ENCODE measurements at places on chromosomes 6 and 20.

DNA sequence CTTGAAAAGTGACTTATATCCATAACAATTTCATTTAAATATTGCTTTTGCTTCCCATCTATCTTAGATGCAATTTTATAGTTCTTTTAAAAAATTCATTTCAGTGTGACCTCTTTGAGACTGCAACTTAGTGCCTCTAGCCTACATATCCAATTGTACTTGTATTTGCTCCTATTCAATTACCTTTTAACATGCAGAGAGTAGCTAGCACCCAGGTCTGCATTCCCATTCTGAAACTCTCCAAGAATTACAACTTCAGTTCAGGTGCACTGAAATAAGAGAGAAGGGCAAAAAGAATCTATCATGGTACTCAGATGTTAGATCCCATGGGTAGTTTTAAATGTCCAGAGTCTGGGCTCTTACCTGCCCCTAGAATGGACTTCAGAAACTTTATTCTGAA, 765.4 kb upstream of the SLC35B3 start:
- H3K36me3 ChIP-seq = no peaks in the 10 kb centered on the region
- H3K4me3 ChIP-seq = no peak overlapping the region
- no peak for DNase-seq
- H3K27me3 ChIP-seq = no peaks in the 10 kb centered on the region
- H3K27ac ChIP-seq = no peak overlapping the region

GRCh38 chr20:40717343-40717865, 28.4 kb upstream of the MAFB start:
- no peak overlapping the region for H3K4me3 ChIP-seq
- no peak for DNase-seq
- H3K27ac ChIP-seq = no peak overlapping the region
- H3K27me3 ChIP-seq = peaks cover 20% of the 10 kb centered on the region
- H3K4me1 ChIP-seq = peaks cover 5% of the 10 kb centered on the region

- no peak for DNase-seq
- H3K27me3 ChIP-seq = no peaks in the 10 kb centered on the region
- H3K27ac ChIP-seq = no peak overlapping the region
- H3K4me3 ChIP-seq = no peak overlapping the region
- peaks cover 33% of the 10 kb centered on the region for H3K36me3 ChIP-seq
Measured at GRCh38 chr20:45019027-45019761, 52.9 kb downstream of the STK4 start.

DNA sequence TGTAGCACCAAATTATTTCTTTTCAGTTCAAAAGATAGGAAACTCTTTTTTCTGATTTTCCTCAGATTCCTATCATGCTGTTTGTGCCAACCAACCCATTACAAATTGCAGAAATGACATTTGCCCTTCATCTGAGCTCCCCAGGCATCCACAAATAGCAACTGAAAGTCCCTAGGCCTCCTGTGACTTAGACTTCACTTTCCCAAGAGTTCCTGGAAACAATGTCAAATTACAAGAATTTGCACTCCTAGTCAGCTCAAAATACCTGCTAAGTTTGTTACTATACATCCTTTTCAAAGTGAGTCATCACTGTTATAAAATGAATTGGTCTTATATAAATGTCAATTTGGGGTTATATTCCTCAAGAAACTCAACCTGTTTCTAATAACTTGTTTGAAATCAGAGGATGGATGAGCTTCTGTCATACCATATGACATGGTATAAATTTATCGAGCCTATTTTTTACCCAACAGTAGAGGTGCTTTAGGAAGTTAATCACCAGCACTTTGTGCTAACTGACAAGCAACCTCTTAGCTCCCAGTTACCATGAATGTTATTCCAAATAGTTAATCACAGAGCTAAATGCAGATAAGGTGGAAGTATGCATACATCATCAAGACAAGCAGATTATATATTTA, 256.5 kb downstream of the HACE1 start:
- DNase-seq = no peak
- H3K27ac ChIP-seq = no peak overlapping the region
- H3K4me3 ChIP-seq = no peak overlapping the region
- no peaks in the 10 kb centered on the region for H3K27me3 ChIP-seq

GRCh38 chr6:76166297-76166696, 93.8 kb upstream of the IMPG1 start:
- H3K4me3 ChIP-seq = no peak overlapping the region
- no peak overlapping the region for H3K27ac ChIP-seq
- no peaks in the 10 kb centered on the region for H3K27me3 ChIP-seq
- H3K36me3 ChIP-seq = no peaks in the 10 kb centered on the region
- DNase-seq = no peak

DNA sequence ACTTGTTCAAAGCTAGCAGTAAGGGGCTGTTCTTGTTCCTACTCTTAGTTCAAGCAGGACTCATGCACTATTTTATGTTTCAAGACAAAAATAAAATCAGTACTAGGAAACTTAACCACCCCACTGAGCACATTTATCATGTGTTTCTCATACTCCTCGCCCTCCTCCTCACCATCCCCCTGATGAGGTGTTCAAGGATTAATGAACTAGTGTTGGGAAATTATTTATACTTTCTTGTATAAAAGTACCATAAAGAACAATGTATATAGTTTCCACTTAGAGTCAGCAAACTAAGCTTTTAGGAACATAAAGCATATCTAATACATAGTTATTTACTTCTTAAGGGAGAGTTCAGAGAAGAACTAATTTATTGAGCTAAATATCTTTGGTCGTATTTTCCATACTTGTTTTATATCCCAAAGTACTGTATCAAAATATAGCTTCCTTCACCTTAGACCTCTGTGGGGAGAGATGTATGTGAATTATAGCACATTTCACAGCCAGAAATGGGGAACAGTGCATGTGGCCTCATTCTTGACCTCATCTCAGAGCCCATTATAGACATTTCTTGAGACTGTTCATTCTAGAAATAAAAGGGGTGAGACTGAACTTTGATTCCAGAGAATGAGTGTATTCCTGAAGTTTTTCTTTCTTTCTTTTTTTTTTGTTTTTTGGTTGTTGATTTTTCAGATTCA, 326.5 kb upstream of the MAP3K7 start:
- no peak for DNase-seq
- no peak overlapping the region for H3K4me3 ChIP-seq
- H3K27ac ChIP-seq = no peak overlapping the region
- H3K27me3 ChIP-seq = no peaks in the 10 kb centered on the region
- H3K4me1 ChIP-seq = no peaks in the 10 kb centered on the region

GRCh38 chr6:79045966-79046365, 32.1 kb downstream of the PHIP start:
- no peak for DNase-seq
- H3K27me3 ChIP-seq = no peaks in the 10 kb centered on the region
- H3K36me3 ChIP-seq = peaks cover 14% of the 10 kb centered on the region
- H3K4me3 ChIP-seq = no peak overlapping the region

DNA sequence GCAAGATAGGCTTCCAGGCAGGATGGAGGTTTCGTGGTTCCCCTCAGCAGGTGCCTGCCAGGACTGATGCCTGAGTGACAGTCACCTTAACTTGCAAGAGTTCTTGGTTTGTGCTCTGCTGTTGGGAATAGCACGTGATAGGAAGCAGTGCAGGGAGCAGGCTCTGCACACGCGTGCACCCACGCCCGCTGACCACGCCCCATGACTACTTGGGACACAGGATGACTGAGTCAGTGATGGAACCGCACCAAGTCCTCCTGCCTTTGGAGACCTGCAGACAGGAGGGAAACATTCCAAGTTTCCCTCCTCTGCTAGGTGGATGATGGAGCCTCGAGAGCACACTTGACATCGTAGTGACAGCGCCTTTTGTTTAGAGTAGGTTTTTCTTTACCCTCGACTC, 164.2 kb downstream of the DTNBP1 start:
- H3K27me3 ChIP-seq = no peaks in the 10 kb centered on the region
- no peak for DNase-seq
- no peak overlapping the region for H3K4me3 ChIP-seq
- H3K27ac ChIP-seq = peak overlapping the region; percentile 71
- peaks cover 49% of the 10 kb centered on the region for H3K36me3 ChIP-seq

DNA sequence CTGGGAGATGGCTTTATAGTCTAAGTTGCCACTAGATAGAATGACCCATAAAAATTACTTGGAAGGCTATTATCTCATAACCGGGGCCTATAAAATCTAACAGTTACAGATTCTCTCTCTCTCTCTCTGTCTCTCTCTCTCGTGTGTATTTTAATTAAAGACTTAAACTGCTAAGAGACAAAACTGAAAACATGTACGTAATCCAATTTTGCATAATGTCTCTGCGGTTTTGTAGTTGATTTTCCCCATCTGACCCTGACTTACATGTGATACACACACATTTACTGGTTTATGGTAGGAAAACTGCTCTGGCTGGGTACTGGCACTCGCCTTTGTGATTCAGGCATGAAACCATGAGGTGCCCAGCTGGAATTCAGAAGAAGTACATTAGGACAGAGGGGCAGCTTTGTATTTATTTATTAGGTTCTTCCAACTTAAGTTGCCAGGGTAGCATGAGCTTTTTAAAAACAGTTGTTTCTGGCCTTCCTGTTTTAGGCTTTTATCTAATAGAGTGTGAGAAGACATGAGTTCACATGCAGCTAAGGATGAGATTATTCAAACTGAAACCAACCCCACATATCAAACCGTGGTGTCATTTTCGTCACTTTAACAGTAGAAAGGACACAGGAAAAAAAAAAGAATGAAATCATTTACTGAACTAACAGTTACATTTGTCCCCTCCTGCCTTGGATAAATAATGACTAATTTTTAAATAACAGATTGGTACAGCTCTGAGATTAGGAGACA, 182.5 kb downstream of the GMPR start:
- peak overlapping the region; percentile 93 for H3K27ac ChIP-seq
- peaks cover 17% of the 10 kb centered on the region for H3K4me1 ChIP-seq
- H3K27me3 ChIP-seq = no peaks in the 10 kb centered on the region
- DNase-seq = peak; percentile 23
- peak overlapping the region; percentile 60 for H3K4me3 ChIP-seq

GRCh38 chr20:25459916-25460535, 52.6 kb downstream of the GINS1 start:
- H3K4me1 ChIP-seq = peaks cover 3% of the 10 kb centered on the region
- peak overlapping the region; percentile 6 for H3K27ac ChIP-seq
- H3K4me3 ChIP-seq = no peak overlapping the region
- H3K27me3 ChIP-seq = peaks cover 7% of the 10 kb centered on the region
- no peaks in the 10 kb centered on the region for H3K36me3 ChIP-seq

GRCh38 chr6:74689601-74690000, 516.3 kb downstream of the COL12A1 start:
- no peak overlapping the region for H3K27ac ChIP-seq
- no peaks in the 10 kb centered on the region for H3K36me3 ChIP-seq
- no peaks in the 10 kb centered on the region for H3K27me3 ChIP-seq
- H3K4me3 ChIP-seq = no peak overlapping the region
- H3K4me1 ChIP-seq = no peaks in the 10 kb centered on the region

DNA sequence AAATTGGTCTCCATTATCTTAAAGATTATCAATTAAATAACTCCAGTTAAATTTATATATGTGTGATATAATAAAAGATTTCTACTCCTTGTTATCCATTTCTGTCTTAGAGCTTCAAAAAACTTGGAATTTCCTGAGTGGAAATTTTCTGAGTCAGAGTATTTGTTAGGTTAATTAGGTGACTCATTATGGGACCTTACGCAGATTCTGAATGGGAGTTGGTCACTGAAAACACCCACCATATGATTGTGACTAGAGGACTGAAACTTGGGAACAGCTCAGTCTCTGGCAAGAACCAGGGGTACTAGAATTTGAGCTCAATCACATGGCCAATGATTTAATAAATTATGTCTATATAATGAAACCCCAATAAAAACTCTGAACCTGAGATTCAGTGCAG, 125.4 kb upstream of the HMGCLL1 start:
- H3K27ac ChIP-seq = no peak overlapping the region
- no peaks in the 10 kb centered on the region for H3K36me3 ChIP-seq
- no peaks in the 10 kb centered on the region for H3K4me1 ChIP-seq
- no peak for DNase-seq
- H3K27me3 ChIP-seq = no peaks in the 10 kb centered on the region

- peak overlapping the region; percentile 91 for H3K4me3 ChIP-seq
- H3K36me3 ChIP-seq = no peaks in the 10 kb centered on the region
- peaks cover 44% of the 10 kb centered on the region for H3K27me3 ChIP-seq
- DNase-seq = peak; percentile 73
- peaks cover 8% of the 10 kb centered on the region for H3K4me1 ChIP-seq
Measured at GRCh38 chr6:31308050-31308844, 36.4 kb upstream of the HLA-C start.

DNA sequence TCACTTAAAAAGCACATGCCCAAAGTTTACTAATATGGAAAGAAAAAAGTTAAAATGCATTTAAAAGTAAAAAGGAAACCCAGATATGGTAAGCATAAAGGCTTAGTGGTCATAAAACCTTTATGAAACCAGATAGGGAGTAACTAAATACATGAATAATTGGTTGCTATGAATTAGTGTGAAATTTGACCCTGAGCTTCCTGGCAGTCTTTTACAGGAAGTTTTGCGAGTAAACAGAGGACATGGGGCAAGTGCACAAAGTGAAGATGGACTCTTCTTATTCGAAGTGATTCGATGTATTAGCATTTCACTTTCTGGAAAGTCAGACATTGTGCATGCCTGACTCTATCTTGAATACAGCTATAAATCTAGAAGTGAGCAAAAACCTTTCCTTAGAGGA, 90.9 kb upstream of the MLIP start:
- DNase-seq = no peak
- H3K4me3 ChIP-seq = no peak overlapping the region
- no peaks in the 10 kb centered on the region for H3K27me3 ChIP-seq
- H3K36me3 ChIP-seq = no peaks in the 10 kb centered on the region
- H3K27ac ChIP-seq = no peak overlapping the region

DNA sequence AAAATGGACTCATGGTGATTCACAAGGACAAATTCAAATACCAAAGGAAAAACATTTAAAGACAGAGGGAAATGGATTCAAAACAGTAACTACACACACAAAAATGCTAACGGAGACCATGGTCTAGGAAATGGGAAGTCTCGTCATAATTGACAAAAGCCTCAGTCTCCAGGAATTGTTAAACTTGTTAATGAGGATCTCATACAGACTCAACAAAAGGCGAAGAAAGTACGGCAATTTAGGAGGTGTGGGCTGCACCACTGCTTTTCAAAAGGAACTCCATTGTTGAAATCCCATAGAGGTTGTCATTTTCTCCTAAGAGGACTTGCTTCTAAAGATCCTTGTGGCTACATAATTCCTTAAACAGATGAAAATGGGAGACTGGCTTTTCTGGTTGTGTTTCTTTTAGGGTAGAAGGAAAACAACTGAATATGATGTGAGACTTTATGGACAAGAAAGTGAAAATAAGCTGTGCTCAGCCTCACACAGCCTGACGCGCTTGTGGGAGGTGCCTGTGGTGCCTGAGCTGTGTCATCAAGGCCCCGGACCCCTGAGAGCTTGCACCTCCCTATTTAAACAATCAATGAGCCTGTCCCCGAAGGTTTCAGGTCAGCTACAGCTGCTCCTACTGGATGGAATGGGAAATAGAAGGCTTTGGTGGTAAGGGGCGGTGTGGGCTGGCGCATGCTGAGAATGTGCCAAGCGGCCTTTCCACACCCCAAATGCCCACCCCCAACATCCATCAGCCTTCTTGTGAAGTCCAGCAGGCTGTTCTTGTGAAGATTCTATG, 2.5 kb upstream of the CLDN20 start:
- DNase-seq = no peak
- peak overlapping the region; percentile 20 for H3K27ac ChIP-seq
- H3K27me3 ChIP-seq = no peaks in the 10 kb centered on the region
- H3K4me1 ChIP-seq = peaks cover 7% of the 10 kb centered on the region

GRCh38 chr20:62642666-62643520, 590 bp downstream of the SLCO4A1 start:
- DNase-seq = no peak
- H3K36me3 ChIP-seq = peaks cover 3% of the 10 kb centered on the region
- H3K4me3 ChIP-seq = peak overlapping the region; percentile 89
- H3K4me1 ChIP-seq = peaks cover 21% of the 10 kb centered on the region
- no peaks in the 10 kb centered on the region for H3K27me3 ChIP-seq
- peak overlapping the region; percentile 86 for H3K27ac ChIP-seq

Data from stimulated activated naive B cell treated with anti-CD40 and anti-IgM and Interleukin-4, amounts not matched to agents 10 μg/mL and 1 μg/mL and 100 μg/mL, for 72 hours (primary cell).